ENCODE measurements at places on chromosomes 12 and 14.
A peak's percentile ranks its signal among the peaks of the same experiment; 100 is the strongest.

DNA sequence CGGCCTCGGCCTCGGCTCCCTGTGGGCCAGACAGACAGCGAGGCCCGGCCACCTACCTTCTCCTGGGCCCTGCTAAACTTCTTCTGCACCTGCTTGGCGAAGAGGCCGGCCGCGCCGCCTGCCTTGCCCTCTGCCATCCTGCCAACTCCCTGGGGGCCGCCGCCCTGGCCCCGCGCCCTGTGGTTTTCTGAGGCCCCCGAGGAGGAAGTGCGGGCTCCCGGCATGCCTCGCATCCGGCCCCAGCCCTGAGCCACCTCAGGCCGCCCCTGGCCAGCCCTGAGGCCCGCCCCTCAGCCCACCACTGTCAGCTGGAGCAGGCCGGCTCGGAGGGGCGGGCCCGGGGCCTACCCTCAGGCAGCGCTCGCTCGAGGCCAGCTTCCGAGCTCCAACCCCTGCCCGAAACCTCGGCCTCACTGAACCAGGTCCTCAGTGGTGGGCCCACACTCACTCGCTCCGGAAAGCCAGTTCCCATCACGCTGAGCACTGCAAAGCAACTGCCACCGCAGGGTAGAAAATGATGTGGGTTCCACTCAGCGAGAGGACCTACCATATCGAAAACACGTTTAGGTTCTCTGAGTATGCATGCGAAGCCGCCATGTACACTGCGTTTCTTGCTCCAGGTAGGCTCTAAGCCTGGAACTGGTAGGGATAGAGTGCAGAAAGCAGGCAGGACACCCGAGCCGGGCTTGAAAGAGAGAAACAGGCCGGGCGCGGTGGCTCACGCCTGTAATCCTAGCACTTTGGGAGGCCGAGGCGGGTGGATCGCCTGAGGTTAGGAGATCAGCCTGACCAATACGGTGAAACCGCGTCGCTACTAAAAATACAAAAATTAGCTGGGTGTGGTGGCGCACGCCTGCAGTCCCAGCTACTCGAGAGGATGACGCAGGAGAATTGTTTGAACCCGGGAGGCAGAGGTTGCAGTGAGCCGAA lies at the start of gene BIN2:
Gene BIN2, minus strand, starts transcription at position 209 of the 930 bp plus-strand sequence. Its CDS starts 72 bp downstream, at position 137.
- no peaks in the 10 kb centered on the region for H3K27me3 ChIP-seq
- H3K27ac ChIP-seq = peak within 1 kb of the TSS; percentile 87
- H3K4me3 ChIP-seq = peak within 1 kb of the TSS; percentile 90
- H3K4me1 ChIP-seq = peaks cover 83% of the 10 kb centered on the region

DNA sequence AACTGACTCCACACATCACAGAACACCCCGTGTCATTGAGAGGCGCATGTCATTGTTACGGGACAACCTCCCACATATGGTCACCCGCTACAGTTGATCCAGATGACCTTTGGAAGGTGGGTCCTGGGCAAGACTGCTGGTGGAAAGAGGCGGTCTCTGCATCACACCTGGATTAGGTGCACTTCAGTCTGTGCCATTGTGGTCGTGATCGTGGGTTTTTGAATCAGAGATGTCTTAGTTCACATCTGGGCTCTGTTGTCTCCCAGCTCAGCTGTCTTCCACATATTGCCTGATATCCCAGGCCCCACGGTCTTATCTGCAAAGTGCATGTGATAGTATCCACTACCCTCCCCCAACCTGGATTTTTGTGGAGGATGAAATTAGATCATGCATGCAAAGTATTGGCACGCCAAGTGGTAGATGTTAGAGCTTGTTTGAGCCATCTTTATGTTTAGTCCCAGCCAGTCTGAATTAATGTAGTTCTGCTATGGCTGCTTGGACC lies 208.7 kb upstream of the FOXN3 start:
- H3K4me3 ChIP-seq = no peak overlapping the region
- no peaks in the 10 kb centered on the region for H3K27me3 ChIP-seq
- DNase-seq = no peak
- H3K27ac ChIP-seq = peak overlapping the region; percentile 89
- peaks cover 18% of the 10 kb centered on the region for H3K36me3 ChIP-seq

DNA sequence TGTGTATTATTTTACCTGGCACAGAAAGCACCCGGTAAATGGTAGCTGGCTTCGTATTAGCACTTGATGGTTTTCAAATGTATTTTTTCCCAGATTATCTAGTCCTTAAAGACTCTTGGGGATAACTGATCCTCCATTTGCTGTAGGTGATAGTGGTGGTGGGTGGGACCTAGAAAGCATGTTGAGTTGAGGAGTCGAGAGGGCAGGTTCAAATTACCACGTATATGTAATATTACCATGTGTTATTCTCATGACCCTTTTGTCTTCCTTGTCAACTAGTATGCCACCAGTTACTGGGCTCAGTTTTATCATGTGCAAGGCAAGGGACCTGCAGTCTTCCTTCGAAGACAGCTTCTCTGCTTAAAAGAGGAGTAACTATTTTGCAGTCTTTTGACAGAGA lies 1.8 kb downstream of the GLRX5 start:
- H3K36me3 ChIP-seq = peaks cover 23% of the 10 kb centered on the region
- no peaks in the 10 kb centered on the region for H3K27me3 ChIP-seq
- H3K4me1 ChIP-seq = peaks cover 55% of the 10 kb centered on the region
- no peak overlapping the region for H3K27ac ChIP-seq
- peak overlapping the region; percentile 98 for H3K4me3 ChIP-seq

- DNase-seq = no peak
- no peaks in the 10 kb centered on the region for H3K27me3 ChIP-seq
- H3K27ac ChIP-seq = no peak overlapping the region
Observed at GRCh38 chr12:108650083-108650482, 16.4 kb upstream of the SELPLG start.

- no peaks in the 10 kb centered on the region for H3K4me1 ChIP-seq
- no peaks in the 10 kb centered on the region for H3K36me3 ChIP-seq
- no peaks in the 10 kb centered on the region for H3K27me3 ChIP-seq
- no peak overlapping the region for H3K4me3 ChIP-seq
- no peak overlapping the region for H3K27ac ChIP-seq
- DNase-seq = no peak
Observed at GRCh38 chr12:88493636-88494035, 86.6 kb downstream of the KITLG start.

GRCh38 chr14:32510815-32511214 lies 181.7 kb downstream of the AKAP6 start:
- no peaks in the 10 kb centered on the region for H3K4me1 ChIP-seq
- H3K4me3 ChIP-seq = no peak overlapping the region
- H3K27ac ChIP-seq = no peak overlapping the region

DNA sequence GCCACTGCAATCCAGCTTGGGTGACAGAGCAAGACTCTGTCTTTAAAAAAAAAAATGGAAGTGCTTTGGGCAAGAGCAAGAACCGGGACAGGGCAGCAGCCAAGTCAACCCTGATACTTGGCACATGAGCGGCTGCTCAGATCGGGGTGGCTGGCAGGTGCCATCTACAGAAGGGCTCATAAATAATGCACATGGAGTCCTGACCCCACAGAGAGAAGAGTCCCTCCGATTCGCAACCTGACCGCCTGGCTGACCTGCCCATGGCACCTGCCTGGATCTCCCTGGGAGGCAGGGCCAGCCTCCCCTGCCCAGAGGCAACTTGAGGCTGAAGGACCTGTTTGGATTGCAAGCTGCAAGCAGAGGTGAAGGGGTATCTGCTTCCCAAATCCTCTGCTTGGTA lies 9.6 kb upstream of the TMEM120B start:
- H3K4me1 ChIP-seq = no peaks in the 10 kb centered on the region
- H3K4me3 ChIP-seq = no peak overlapping the region
- no peaks in the 10 kb centered on the region for H3K36me3 ChIP-seq
- no peak overlapping the region for H3K27ac ChIP-seq
- peaks cover 16% of the 10 kb centered on the region for H3K27me3 ChIP-seq
- no peak for DNase-seq

DNA sequence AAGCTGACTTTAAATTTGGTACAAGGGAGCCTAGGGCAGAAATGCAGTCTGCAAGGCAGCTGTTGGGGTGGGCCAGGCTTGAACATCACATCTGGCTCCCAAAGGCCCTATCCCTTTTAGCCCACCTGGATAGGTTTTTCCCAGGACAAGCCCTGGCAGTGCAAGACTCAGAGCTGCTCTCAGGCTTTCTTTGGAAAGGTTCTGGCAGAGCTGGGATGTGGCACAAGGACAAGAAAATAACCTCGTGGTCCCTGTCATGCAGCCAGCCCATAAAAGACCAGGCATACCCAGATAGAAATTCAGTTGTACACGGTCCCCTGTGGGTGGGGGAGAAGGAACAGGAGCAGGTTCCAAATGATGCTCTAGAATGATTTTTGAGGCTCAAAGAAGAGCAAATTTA lies 206.9 kb downstream of the TTC7B start:
- no peaks in the 10 kb centered on the region for H3K4me1 ChIP-seq
- no peak overlapping the region for H3K27ac ChIP-seq
- no peak overlapping the region for H3K4me3 ChIP-seq
- no peaks in the 10 kb centered on the region for H3K36me3 ChIP-seq
- peaks cover 5% of the 10 kb centered on the region for H3K27me3 ChIP-seq

- no peak overlapping the region for H3K27ac ChIP-seq
- H3K27me3 ChIP-seq = no peaks in the 10 kb centered on the region
- H3K36me3 ChIP-seq = no peaks in the 10 kb centered on the region
- H3K4me1 ChIP-seq = no peaks in the 10 kb centered on the region
Observed at GRCh38 chr12:28844718-28845117, 304.4 kb upstream of the FAR2 start.

Measured in activated T-helper 1 cell treated with anti-CD3 and anti-CD28 coated beads, Interleukin-12 subunit alpha, Interleukin-12 subunit beta, Interleukin-2, Interleukin-4 antibody, amounts not matched to agents 30 ng/mL and 10 ng/mL and 1 ng/mL, durations not matched to agents 14 hours and 24 hours and 36 hours (primary cell).